ENCODE measurements at places on chromosomes 16 and 17. TPM values are rescaled to one million over a fixed set of nuclear protein-coding genes. Genes with fewer than 3 reads are reported as not detected.

Gene PRM3
- not detected for total RNA-seq

Gene RNF157
- 18.8 TPM for total RNA-seq

Gene SMCR8
- 11.4 TPM for total RNA-seq

Gene GRN
- total RNA-seq, result 223 TPM

Gene PNMT
- 12.7 TPM for total RNA-seq

Gene CTRB1
- 1.3 TPM for total RNA-seq

Gene TMUB2
- total RNA-seq, result 28.6 TPM

Gene SPNS3
- not detected for total RNA-seq

Gene GALR2
- total RNA-seq, result not detected

Gene RDM1
- total RNA-seq, result not detected

Gene CHD3
- total RNA-seq, result 80.4 TPM

Gene KIF19
- total RNA-seq, result 77.4 TPM

Gene HOXB5
- total RNA-seq, result not detected

Gene MGAT5B
- total RNA-seq, result 0.78 TPM

Gene NUP88
- total RNA-seq, result 56.2 TPM

Gene C16orf92
- not detected for total RNA-seq

Gene TGFB1I1
- 29.3 TPM for total RNA-seq

Gene NLGN2
- total RNA-seq, result 18.1 TPM

Gene CFAP20
- 19.9 TPM for total RNA-seq

Gene SLC5A11
- total RNA-seq, result not detected

Gene PRAC1
- total RNA-seq, result not detected

Gene CD300C
- total RNA-seq, result 1.8 TPM

Gene KRTAP1-1
- not detected for total RNA-seq

Gene ADGRG3
- total RNA-seq, result 0.90 TPM

Gene ZACN
- total RNA-seq, result not detected

Gene STAC2
- not detected for total RNA-seq

Gene GRB7
- 0.30 TPM for total RNA-seq

Gene LRRC46
- not detected for total RNA-seq

Gene ARRB2
- total RNA-seq, result 50.2 TPM

Gene SPATA32
- total RNA-seq, result not detected

Gene CMTM4
- 18.8 TPM for total RNA-seq

Gene KRTAP9-2
- not detected for total RNA-seq

Gene ARL5C
- not detected for total RNA-seq

Gene CCL16
- not detected for total RNA-seq

Gene FOXN1
- total RNA-seq, result not detected

Gene PLA2G10
- total RNA-seq, result not detected

Gene SLC16A11
- total RNA-seq, result 0.78 TPM

Gene SLC5A10
- total RNA-seq, result not detected

Gene DNAAF8
- total RNA-seq, result 0.21 TPM

Gene KRTAP2-2
- not detected for total RNA-seq

Gene PABPN1L
- total RNA-seq, result not detected

Gene CCL8
- total RNA-seq, result not detected

Gene PDPK1
- total RNA-seq, result 32.3 TPM

Gene HIGD1B
- total RNA-seq, result 2.3 TPM

Gene ZMYND15
- total RNA-seq, result 0.59 TPM

Gene SLC25A10
- 22.7 TPM for total RNA-seq

Gene DNASE1L2
- 0.44 TPM for total RNA-seq

Gene MYCBPAP
- 5.9 TPM for total RNA-seq

Gene CLEC3A
- total RNA-seq, result not detected

Gene CD300A
- 6.8 TPM for total RNA-seq
